Astrocyte (in vitro differentiated cells and primary cell): ENCODE measurements at places on chromosomes 2 and 18.
A peak's percentile ranks its signal among the peaks of the same experiment; 100 is the strongest.

DNA sequence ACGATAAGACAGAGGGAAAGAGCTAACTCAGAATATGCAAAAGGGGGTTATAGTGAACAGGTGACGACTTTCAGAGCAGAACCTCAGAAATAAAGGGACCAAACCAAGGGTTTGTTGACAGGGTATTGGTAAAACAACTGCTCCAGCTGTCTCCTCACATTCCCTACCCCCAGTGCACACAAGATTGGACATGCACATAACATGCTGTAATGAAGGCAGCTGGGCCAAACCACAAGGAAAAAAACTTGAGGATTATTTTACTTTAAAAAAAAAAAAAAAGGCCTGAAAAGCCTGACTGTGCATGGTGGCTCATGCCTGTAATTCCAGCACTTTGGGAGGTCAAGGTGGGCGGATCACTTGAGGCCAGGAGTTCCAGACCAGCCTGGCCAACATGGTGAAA is 3.5 kb downstream of the RBM43 start:
- DNase-seq, result peak; percentile 86

- DNase-seq, result no peak
Observed at GRCh38 chr2:48127612-48128191, 221.4 kb upstream of the FBXO11 start.

DNA sequence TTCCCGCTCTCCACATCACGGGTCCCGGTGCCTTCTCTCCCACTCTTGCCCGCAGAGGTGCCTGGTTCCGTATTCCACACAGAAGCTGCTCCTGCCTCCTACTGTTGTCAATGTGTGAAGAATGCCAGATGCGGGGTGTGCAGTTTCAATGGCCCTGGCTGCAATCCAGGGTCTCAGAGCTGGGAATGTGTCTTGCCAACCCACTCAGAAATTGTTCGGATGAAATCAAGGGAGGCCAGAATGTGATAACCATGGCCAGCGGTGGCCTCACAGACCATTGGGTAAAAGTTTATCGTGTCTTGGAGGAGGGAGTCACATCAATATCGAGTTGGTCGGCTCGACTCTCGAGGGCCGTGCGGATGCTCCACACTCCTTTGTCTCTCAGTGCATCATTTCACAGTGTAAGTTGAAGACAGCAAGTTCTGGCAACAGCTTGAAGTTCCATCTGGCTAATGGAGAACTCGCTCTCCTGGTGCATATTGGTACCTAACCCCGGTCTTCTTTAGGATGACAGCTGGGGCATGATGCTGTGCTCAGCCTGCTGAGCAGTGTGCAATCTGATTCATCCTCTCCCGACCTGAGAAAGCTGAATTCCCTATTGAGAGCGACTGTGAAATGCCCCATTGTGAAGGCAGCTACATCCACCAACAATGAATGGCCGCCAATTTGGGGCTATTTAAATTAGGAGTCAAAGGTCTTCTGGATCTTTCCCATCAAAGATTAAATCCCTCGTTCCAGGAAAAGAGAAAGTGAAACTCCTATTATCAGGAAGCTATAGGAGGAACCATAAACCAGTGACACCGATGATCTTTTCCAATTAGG is 389.0 kb downstream of the SOX11 start:
- peak; percentile 18 for DNase-seq

DNA sequence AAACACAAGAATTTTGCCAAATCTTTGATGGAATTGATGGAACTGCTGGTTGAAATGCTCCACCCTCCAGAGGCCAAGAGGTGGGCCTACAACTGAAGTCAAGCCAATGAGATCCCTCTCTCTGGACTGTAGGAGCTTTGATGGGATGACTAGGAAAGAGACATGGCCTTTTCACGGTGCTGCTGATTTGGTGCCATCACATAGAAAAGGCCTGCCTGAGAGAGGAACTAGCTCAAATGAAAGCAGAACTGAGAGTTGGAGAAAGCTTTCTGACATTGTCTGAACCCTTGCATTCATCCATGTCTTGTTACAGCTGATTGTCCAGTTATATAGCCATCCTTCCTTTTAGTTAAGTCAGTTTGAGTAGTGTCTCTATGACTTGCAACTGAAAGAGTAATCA is 283.8 kb upstream of the LYPD1 start:
- no peak for DNase-seq

GRCh38 chr2:29155578-29155977 is 40.4 kb downstream of the CLIP4 start:
- DNase-seq, result peak; percentile 40

DNA sequence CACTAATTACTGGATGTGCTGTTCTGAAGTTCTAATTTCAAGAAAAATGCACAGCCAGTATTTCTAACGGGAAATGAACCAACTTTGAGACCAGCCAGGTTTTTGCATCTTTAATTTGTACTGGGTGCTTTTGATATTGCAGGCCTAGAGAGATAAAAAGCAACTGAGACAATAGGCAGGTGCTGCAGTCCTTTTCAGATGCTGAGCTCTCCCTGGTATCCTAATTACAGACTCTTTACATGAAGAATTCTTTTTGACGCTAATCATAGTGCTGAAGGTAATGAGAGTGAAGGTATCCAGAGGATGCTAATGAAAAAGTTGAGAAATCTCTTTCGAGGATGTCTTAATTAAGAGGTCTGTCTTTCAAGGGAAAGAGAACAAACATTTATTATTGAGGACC is 85.1 kb downstream of the SERPINB8 start:
- DNase-seq, result no peak

DNA sequence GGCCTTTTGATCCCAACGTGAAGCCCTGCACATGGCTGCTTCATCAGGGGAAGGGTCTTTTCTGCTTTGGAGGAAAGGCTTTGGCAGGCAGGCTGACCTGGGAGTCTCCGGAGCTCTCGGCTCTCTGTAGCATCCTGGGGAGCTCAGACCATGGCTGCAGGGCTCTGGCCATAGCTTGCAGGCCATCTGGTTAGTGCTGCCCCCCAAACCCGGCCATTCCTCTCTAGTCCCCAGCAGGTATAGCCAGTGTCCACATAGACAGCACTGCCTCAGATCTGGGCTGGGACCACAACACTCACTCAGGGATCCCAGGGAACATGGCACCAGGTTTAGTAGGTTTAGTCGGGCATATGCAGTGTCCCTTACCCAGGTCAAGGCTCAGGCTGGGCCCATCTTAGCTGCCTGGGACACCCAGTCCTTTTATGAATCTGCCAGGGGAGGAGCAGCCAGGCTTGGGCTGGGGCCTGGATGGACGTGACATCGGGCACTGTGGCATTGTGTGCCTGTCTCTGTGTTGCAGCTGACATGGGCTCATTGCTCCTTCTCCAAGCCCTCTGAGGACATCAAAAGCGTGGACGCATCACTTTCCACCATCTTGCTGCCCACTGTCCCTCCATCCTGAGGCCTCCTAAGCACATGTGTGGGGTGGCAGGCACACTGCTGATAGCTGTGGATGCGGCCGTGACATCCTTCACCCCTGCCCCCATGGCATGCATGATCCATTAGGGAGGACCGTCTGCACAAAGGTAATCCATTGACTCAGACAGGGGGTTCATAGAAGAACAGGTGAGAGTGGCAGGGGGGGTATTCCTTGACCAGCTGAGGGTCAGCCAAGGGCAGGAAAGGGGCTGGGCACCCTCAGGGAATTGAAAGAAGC is 19.2 kb upstream of the GPR35 start:
- no peak for DNase-seq
